ENCODE measurements at places on chromosomes 1 and 21.

DNA sequence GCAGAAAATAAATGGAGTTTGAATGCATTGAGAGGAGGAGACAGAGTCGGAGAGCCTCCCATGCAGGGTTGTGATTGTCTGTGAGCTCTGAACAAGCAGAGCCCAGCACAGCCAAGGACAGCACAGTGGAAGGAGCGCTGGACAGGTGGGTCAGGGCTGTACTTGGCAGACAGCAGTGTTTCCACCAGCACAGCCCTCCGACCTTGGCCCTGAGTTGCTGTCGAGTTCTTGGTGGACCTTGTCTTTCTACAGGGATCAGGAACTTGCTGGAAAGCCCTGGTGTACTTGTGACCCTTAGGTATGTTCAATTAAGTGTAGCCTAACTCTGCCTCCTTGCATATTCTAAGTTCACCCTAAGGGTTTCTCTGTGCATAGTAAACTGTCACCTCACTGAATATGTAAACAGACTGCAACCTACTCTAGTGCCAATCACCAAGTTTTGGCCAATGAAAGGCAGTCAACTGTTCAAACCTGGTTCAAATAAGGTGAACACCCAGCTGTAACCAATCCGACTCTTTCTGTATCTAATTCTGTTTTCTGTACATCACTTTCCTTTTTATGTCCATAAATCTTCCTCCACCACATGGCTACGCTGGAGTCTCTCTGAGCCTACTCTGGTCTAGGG, 86.6 kb upstream of the SLC25A33 start:
- no peak for DNase-seq

- no peak for DNase-seq
Observed at GRCh38 chr1:58250587-58250948, 296.0 kb downstream of the OMA1 start.

GRCh38 chr21:38498057-38498833, at the start of gene ERG:
TSS of gene ERG (minus strand) at chr21:38498477. CDS start at chr21:38498380, 97 bp downstream.
- DNase-seq, result no peak

DNA sequence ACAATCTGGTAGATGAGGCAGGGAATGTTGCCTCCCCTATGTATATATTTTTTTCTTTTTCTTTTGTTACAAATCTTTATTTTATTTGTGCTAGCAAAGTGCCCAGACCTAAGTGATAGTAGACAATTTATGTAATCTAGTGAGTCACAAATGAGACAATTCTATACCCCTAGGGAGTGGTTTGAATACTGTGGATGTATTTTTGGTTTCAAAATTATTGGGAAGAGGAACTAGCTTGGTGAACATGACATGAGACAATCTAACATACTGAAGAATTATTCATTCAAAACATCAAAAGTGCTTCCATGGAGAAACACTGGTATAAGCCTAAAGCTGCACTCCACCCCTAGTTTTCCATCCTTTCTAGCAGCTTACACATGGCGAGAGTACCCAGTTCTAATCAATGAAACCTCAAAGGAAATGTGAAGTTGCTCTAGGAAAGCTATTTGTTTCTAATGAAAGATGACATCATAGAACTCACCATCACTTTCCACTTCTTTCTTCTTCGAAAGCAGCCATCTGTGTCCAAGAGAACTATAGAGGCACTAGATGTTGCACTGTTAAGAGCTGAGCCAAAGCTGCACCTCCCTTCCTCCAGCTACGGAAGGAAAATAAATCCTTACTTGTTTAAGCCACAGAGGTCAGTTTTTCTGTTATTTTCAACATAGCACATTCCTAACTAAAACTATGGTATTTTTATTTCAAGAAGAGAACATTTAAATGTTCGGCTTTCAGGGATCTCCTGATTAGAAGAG, 764.6 kb downstream of the LTN1 start:
- DNase-seq, result no peak

- DNase-seq, result no peak
Observed at GRCh38 chr1:214067397-214067796, 79.6 kb downstream of the PROX1 start.

- DNase-seq, result peak; percentile 29
Observed at GRCh38 chr1:41447995-41448770, 36.3 kb downstream of the EDN2 start.

GRCh38 chr1:53448241-53448841, 10.9 kb upstream of the DMRTB1 start:
- no peak for DNase-seq

DNA sequence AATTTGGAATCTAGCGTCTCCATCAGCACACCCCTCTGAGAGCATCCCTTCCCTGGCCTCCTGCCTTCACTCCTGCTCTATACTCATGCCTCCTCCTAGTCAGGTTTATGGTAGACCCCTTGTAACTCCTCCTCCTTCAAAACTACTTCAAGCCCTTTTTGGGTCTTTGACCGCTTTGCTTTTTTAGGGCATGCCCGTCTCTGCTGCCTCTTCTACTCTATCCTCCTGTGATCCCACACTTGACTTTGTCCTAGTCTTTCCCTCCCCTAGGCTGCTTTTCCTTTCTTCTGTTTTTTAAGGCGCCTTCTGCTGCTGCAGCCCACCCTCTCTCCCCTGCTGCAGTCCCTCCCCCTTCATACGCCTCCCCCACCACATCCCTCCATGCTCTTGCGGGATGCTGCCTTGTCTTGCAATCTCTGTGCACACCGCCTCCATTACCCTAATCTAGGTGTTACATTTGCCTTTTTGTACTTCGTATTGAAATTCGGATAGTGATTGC, 1.5 kb downstream of the SNX27 start:
- DNase-seq, result no peak

DNA sequence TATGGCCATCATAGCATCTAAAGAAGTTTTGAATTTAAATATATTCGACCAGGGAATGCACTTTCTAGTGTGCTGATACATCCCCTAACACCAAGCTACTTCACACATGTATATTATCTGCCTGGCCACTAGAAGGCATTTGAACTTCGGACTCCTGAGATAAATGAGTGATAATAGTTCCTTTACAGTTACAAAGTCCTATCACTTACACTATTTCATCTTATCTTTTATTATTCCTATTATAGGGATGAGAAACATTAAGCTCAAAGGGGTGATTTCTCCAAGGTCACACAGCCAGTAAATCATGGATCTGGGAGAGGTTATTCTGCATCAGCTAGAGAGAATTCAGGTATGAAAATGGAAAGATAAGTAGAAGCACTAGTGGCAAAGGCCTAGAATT, 40.3 kb downstream of the GPATCH2 start:
- DNase-seq, result no peak

DNA sequence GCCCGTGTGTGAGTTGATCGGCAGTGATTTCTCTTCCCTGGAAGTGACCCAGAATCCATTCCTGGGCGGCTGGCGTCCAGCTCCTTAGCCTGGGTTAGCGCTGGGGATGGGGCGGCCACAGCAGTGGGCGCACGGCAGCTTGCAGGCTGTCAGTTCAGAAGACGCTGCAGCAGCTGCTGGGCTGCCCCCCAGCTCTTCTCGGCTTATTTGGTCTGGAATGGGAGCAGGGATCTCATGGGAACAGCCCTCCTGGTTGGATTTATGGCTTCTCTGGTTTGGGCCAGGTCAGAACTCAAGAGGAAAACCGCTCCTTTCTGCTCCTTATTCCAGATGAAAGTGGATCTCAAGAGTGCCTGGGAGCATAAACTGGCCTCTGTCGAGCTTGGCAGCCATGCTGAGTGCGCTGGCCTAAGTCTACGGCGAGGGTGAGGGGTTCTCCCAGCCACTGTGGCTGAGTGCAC, 148.2 kb downstream of the PRDM16 start:
- DNase-seq, result no peak

DNA sequence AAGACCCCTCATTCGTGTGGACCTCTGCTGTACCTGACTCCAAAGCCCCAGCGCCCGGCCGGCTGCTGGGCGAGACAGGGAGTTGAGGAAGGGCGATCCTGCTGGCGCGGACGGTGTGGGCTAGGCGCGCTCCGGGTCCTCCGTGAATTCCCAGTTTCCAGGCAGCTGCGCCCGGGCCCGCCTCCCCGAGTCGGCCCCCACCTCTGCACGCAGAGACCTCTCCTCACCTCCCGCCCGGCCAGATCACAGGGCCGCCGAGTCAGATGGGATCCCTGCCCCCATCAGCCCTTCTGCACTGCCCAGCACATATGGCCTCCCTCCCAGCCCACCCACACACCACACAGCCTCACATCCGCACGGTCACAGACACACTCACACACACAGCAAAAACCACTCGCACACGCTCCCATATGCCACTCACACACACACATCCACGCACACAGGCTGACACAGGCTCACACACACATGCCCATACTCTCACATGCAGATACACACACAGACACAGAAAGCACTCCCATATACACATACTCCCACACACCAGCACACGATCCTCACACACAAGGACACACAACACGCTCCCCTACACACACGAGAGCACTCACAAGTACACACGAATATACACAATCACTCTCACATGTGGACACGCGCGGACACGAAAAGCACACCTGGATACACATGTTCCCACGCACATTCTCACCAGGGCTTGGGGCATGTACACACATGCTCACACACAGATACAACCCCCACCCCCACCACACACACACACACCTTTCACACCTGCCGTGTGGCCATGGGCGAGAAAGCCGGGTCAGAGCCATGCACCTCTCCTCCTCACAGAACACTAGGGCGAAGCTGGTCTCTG, 7.2 kb upstream of the GUCA2B start:
- DNase-seq, result no peak

GRCh38 chr1:41631971-41632370, 147.5 kb upstream of the EDN2 start:
- no peak for DNase-seq

DNA sequence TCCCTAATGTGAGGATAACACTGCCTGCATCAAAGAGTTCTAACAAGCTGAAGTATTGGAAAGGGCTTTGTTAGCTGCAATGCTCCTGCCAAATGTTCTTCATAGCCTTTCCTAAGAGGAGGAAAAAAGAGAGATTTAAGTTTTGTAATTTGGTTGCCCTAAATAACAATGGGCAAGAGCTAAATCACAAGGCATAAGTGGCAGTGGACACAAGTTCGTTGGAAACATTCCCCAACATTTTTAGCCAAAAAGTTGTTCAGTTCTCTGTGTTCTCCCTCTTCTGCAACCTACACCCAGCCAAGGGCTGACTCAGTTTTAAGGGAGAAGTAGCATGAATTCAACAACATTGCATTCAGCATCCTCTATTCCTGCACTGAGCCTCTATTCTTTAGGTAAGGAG, 2.6 kb upstream of the UQCRHL start:
- no peak for DNase-seq

DNA sequence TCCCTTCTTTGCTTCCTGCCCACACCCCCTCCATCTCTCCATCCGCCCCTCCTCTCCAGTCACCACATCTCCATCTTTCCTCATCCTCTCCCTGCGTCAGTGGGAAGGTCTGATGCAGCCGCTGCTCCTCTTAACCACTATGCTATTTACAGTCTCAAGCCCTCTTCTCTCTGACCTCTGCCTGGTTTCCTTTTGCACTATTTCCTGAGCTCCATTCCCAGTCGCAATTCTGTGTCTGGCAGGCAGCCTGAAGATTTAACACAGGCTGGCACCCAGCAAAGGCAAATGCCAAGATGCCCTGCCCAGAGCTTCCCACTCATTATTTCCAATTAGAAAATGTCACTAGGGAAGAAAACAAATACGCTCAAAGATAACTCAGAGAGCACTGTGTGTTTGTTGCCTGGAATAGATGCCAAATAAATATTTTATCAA, 89.6 kb upstream of the LPGAT1 start:
- no peak for DNase-seq

- no peak for DNase-seq
Observed at GRCh38 chr1:185498207-185498606, 181.2 kb upstream of the IVNS1ABP start.

- DNase-seq, result no peak
Observed at GRCh38 chr1:212196355-212196754, 88.9 kb upstream of the PPP2R5A start.

GRCh38 chr21:42855171-42855936, 24.0 kb downstream of the WDR4 start:
- no peak for DNase-seq

DNA sequence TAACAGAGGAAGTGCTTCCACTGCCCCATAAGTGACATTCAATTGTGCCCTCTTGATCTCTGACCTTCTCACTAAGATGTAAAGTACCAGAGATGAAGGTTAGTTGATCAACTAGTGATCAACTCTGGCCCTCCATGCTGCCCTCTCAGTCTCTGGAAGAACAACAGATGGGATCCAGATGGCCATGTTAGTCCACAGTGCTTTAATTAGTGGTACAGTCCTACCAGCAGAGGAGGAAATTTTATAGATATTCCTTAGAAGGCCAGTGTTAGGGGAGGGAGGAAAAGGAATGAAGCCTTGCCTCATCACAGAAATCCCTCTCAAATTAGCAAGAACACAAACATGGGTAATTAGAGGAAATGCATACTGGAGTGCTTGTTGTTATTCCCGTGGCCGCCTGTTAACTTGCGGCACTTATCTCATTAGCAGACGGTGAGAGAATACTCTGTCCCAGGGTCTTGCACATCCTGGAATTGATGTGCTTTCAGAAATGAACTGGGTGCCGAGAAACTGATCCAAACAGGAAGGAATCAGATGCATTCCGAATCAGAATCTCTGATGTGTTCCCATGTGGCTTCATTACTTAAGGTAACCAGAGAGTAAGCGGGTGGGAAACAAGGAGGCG, 91.1 kb upstream of the RGS4 start:
- no peak for DNase-seq

DNA sequence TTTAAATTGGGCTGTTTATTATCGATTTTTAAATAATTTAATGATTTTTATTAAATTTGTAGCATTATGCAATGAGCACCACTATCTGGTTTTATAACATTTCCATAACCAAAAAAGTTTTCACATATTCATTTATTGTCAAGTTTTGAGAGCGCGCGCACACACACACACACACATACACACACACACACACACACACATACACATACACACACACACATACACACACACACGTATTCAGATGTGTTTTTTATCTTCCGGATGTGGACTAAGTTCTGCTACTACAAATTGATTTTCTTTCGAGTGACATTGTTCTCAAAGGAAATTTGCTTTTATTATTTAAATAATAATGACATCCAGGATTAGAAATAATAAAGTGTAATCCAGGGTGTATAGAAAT, 16.3 kb downstream of the CACHD1 start:
- DNase-seq, result no peak

DNA sequence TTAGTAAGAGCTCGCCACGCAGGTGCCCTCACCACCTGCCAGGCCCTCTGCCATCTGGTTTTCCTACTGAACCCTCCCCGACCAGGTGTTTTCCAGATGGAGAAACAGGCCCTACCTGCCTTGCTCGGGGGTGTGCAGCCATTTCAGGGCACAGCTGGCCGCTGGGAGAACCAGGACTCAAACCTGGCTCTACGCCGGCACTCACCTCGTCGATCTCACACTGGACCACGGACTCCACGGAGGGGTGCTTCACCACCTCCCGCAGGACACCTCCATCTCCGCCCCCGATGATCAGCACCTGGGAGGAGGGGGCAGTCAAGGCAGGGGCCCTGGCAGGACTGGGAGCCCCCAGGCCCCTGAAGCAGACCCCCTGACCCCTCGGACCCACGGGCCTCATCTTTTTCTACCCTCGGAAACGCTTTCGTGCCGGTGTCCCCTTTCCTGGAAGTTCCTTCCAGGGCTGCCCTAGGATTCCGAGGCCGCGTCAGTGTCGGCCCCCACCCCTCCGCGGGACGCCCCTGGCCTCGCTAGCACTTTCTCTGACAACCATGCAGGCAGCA, 1.1 kb downstream of the SRM start:
- no peak for DNase-seq

GRCh38 chr1:99849413-99849743, 783 bp upstream of the AGL start:
- no peak for DNase-seq
